ENCODE measurements at places on chromosomes 2 and 18.

DNA sequence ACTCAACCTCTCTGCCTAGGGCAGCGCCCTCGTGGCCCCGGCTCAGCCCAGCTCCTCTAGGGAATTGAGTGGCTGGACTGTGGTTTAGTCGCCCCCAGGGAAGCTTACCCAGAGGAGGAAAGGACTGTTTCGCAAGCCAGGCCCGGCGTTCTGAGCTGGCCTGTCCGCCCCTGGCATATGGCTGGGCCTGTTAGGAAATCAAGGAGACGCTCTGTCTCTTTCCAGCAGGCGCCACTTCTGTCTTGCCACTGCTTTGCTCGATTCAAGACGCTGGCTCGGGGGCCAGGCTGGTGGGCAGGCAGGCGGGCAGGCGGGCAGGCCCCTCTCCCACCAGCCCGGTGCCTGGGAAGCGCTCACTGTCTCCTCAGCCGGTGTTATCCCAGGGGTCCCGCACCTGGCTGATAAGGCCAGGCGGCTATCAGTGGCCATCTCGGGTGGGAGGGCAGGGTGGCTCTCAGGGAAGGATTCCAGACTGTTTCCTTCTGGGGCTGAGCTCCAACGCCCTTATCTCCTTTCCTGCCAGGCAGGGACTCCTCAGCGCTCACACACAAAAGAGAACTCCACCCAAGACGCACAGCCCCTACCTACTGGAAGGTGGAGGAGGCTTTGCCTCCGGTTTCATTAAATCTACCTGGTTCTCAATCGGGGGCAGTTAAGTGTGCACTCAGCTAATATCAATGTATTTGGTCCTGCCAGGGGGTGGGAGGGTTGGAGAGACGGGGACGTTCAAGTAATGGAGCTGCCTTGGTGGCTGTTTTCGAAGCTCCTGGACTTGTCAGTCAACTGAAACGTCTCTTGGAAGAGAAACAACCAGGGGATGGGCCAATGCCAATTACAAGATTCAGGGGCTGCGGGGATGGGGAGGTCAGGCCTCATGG, 109.1 kb downstream of the SMAD7 start:
- DNase-seq: no peak

GRCh38 chr2:3665886-3666612, 8.0 kb downstream of the ALLC start:
- no peak for DNase-seq

DNA sequence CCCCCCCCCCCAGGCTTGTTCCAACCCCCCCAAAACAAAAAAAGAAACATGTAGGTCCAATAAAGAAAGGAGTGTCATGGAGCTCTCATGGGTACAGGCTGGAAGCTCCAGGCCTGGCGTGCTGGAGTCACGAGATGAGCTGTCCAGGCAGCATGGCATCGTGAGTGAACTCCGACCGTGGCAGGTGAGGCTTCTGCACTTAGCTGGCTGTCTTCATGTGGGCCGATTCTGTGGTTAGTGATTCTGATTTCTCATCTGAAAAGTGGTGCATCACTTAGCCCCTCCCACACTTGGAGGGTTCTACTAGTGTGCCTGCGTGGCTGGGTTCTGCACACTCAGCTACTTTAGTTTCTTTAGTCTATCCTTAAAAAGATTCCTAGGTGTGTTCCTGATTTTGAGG, 126.4 kb upstream of the MGAT5 start:
- peak; percentile 42 for DNase-seq

GRCh38 chr18:34978533-34978893, 62.7 kb upstream of the MAPRE2 start:
- no peak for DNase-seq

- no peak for DNase-seq
These were observed 27.8 kb downstream of the ANKRD62 start for GRCh38 chr18:12121175-12122042.

DNA sequence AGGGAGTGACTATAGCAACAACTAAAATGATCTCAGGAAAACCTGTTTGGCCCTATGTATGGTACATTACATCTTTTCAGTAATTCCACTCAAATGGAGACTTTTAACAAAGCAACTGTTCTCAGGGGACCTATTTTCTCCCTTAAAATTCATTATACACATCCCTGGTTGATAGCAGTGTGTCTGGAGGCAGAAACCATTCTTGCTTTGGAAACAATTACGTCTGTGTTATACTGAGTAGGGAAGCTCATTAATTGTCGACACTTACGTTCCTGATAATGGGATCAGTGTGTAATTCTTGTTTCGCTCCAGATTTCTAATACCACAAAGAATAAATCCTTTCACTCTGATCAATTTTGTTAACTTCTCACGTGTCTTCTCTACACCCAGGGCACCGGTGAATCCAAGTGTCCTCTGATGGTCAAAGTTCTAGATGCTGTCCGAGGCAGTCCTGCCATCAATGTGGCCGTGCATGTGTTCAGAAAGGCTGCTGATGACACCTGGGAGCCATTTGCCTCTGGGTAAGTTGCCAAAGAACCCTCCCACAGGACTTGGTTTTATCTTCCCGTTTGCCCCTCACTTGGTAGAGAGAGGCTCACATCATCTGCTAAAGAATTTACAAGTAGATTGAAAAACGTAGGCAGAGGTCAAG, 955 bp downstream of the TTR start:
- DNase-seq: no peak

DNA sequence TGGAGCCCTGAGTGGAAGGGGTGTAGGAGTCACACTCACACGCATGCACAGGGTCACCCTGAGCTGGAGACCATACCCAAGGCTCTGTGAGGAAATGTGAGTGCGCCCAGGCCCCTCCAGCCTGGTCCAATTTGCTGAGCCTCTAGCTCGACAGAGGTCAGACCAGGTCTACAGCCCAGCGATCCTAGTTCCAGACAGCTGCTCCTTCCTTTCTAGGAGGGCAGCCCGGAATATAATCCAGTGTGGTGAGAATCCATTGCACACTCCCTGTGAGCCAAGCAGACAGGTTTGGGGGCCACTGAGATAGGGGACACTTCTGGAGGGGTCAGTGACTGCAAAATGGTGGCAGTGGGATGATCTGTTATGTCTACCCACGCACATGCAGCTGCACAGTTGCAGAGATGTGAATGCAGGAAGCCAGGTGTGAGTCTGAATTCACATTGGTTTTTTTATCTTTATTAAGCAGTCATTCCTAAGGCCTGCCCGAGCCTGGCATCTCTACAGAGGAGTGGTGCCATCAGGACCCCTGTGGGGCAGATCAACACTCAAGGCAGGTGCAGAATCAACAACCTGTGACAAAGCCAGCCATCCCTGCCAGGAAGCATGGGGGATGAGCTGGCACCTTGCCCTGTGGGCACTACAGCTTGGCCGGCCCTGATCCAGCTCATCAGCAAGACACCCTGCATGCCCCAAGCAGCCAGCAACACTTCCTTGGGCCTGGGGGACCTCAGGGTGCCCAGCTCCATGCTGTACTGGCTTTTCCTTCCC, at the start of gene GPR148:
Gene GPR148, plus strand, starts transcription at position 522 of the 768 bp plus-strand sequence. Its CDS starts 82 bp downstream, at position 604.
- no peak for DNase-seq

DNA sequence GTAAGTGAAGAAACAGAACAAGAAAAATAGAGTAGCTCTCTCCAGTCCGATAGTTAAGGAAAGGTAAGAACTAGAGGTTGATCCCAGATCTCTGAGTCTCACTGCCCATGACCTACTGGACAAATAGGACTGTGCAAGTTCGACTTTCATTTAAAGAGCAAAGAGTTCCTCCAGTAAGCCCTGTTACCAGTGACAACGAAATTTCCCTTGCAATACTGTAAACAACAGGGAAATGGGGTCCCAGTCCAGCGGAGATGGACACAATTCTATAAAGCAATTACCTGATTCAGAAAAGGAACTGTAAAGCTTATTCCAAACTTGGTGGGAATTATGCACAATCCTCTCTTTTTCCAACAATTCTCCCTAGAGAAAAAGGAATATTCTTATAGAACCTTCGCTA, 65.9 kb downstream of the XDH start:
- DNase-seq: no peak

- no peak for DNase-seq
These were observed 278.0 kb upstream of the ID2 start for GRCh38 chr2:8403876-8404275.

DNA sequence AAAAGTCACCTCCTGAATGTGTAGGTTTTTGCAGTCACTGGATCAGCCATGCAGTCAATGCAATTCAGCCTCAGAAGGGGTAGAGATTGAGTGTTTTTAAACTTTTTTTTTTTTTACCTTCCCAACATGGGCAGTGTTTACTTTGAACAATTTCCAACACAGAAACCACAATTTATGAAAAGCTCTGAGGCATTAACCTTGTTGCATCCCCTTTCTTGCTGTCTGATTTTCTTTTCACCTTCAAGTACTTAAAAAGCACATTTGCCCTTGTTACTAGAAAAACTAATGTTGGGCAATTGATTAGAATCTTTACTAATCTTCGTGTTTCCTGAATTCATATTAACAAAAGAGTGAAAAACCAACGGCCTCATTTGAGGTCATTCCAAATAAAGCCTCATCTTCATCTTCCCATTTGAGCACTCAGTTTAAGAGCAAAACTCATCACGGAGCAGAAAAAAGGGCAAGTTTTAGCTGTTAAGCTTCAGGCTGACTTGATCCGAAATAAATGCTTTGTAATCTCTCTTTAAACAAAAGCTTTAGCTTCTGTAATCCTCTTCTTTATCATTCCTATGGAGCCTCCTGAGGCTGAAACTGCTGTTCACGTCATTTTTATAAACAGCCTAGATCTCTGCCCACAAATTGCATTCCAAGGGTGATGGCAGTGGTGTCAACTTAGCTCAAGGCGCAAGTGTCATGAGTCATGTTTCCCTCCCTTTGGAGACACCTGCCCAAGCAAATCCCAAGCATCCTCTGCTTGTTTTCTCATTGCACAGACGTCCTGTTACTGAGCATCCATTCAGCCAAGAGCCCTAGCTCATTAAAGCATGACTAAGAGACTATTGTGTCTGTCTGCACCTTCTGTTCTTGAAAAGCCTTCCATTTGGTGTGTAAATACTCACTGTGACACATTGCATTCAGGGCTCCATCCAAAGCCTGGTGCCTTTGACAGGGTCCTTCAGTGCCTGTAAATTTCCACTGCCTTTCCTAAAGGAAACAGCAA, 107.7 kb downstream of the HNMT start:
- no peak for DNase-seq

DNA sequence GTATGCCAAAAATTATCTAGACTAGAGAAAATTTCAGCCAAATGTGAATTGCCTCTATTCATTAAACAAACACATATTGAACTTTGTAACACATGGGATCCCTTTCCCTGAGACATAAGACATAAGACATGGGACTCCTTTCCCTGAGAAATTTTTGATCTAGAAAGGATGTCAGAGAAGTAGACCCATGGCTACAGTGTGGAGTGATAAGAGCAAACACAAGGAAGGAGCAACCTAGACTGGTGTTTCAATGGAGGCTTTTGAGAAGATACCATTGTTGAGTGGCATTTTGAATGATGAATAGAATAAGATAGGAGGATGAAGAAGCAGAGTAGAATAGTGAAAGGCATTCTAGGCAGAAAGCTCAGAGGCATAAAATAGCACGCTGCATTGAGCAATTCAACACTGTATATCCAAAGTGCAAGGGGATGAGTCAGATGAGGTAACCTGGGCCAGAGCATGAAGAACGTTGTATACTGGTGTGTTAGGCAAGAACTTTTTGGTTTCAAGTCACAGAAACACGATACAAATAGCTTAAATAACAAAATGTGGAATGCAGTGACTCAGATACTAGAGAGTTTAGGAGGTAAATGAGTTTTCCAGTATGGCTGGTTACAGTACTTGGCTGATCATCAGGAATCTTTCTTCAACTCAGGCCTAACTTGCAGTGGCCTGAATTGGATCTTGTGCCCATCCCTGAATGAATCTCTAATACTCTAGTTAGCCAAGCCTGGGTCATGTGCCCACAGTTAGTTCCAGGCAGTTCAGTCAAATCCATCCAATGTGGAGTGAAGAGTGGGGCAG, 129.8 kb upstream of the TANK start:
- no peak for DNase-seq

GRCh38 chr2:221588306-221588985, 16.3 kb upstream of the EPHA4 start:
- no peak for DNase-seq

DNA sequence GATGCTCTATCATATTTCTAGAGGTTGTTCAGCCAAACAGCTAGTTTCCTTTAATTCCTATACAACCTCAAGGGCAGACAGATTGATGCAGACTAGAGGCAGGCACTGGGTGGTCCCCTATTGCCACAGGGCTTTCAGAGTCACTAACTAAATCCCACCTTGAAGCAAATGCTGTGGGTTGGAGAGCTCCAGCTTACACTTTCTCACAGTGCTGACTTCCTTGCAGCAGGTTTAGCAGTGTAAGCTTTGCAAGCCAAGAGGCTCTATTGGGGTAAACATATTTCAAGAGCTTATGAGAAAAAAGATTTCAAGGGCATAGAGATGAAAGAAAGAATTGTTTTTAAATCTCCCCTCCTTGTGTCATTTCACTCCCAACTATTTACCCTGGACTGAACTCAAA, 366.5 kb upstream of the CRIM1 start:
- no peak for DNase-seq

- DNase-seq: no peak
These were observed 64.9 kb downstream of the LPIN2 start for GRCh38 chr18:2948038-2948437.

- DNase-seq: no peak
These were observed 9.8 kb upstream of the GCFC2 start for GRCh38 chr2:75720525-75720924.

DNA sequence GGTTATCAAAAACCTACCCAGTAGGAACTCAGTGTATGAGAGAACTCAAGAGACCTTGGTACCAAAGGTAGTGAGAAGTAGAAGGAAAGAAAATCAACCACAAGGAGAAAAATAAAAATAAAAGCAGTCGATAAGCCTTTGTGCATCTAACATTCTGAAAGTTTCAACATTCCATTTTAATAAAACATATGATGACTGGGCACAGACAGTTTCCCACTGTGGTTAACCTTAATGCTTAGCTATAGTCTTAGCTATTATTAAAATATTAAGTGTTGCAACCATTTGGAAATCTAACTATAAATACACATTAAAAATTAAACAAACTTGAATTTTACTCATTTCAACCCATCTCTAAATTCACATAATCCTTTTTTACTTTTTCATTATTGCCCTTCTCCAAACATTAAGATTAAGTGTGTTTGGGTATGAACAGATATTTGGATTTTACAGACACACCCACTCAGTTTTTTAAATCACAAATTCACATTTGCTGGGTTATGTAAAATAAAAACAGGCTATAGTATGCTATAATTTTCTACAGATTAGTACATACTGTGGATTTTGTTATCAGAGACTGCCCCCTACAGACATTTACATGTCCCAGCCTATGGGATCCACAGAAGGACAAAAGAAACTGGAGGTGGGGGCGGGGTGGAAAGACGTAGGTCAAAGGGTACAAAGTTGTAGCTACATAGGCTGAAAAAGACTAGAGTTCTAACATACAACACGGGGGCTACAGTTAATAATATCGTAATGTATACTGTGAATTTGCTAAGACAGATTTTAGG, 32.8 kb downstream of the SRBD1 start:
- DNase-seq: no peak

- DNase-seq: no peak
These were observed 171.4 kb upstream of the NABP1 start for GRCh38 chr2:191506515-191506914.

- no peak for DNase-seq
These were observed 27.2 kb upstream of the C1D start for GRCh38 chr2:68089961-68090360.

GRCh38 chr2:157075924-157076323, 181.6 kb upstream of the GALNT5 start:
- DNase-seq: no peak
